ENCODE measurements at places on chromosomes 11 and 22.

GRCh38 chr22:27982106-27982505 is 63.0 kb upstream of the PITPNB start:
- no peak for DNase-seq

GRCh38 chr11:46918083-46918787 is at the start of gene LRP4:
Gene LRP4 (minus strand): TSS chr11:46918550. CDS start chr11:46918379, 171 bp downstream.
- peak; percentile 80 for DNase-seq

DNA sequence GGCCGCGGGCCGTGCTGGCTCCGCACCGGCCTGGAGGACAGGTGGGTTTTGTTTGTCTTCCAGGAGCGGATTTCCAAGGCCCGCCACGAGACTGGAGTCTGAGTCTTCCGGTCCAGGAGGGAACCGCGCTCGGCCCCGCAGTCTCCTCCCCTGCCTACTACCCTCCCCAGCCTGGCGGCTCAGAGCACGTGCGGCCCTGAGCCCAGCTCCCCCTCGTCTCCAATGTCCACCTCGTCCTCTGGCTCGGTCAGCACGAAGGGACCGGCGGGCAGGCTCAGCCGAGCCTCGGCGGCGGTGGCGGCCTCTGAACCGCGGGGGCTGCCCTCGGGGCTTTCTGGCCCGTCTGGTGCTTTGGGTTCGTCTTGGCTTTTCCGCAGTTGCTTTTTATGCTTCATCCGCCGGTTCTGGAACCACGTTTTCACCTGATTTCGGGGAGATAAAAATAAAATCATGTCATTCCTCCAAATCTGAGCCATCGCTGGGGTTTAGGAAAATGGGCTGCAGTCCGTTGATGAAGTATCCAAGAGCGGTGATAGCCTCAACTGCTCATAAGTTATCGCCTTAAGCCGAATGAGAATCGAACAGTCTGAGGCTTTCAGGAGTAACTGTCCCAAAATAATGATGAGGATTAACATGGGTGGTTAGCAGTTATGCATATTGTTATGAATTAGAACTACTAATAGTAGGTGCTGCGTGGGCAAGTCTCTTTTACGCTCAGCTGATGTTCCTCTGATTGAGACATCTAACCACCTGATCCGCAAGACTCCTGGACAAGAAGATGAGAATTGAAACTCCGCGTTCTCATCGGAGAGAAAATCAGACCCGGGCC is 4.0 kb downstream of the BSX start:
- DNase-seq, result no peak

DNA sequence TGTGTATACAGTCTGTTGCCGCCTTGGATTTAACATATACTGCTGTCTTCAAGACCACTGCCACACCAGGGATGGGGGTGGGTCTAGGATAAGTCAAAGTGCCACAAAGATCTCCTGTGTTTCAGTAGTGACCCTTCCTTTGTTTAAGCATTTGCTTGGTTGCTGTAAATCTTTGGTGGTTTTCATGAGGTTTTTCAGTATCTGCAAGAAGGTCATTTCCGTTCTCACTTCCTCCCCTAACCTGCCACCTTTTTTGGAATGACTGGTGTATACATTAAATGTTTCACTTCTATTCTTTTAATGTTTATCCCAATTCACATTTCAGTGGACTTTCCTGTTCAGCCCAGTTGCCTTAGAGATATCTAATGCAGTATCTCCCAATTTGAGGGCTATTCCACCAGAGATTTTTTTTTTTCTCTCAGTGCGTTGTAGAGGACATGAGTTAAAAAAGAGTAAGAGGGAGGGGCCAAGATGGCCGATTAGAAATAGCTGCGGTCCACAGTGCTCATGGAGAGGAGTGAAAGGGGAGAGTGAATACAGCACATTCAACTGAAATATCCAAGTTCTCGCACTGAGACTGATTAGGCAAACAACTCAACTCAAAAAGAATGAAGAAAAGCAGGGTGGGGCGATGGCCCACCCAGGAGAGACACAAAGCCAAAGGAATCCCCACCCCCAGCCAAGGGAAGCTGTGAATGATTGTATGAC is 43.2 kb downstream of the USP47 start:
- DNase-seq, result no peak

DNA sequence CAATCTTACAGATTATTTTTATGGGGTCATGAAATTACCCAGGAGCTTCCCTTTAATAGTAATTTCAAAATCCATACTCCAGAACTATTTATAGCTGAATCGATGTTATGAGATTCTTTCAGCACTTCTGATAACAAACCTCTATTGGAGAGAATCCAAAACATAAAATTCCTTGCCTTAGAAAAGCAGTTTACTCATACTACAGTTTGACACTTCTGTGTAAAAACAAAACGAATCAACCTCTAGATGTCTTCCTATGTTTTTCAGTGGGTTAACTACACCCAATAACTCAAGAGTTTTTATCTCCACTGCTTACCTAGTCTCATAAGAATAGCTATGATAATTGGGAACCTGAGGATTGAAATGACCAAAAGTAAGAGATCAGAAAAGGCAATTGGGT is 35.6 kb downstream of the KIF18A start:
- no peak for DNase-seq

- DNase-seq, result no peak
Observed at GRCh38 chr11:65069217-65069616, 10.9 kb upstream of the NAALADL1 start.

DNA sequence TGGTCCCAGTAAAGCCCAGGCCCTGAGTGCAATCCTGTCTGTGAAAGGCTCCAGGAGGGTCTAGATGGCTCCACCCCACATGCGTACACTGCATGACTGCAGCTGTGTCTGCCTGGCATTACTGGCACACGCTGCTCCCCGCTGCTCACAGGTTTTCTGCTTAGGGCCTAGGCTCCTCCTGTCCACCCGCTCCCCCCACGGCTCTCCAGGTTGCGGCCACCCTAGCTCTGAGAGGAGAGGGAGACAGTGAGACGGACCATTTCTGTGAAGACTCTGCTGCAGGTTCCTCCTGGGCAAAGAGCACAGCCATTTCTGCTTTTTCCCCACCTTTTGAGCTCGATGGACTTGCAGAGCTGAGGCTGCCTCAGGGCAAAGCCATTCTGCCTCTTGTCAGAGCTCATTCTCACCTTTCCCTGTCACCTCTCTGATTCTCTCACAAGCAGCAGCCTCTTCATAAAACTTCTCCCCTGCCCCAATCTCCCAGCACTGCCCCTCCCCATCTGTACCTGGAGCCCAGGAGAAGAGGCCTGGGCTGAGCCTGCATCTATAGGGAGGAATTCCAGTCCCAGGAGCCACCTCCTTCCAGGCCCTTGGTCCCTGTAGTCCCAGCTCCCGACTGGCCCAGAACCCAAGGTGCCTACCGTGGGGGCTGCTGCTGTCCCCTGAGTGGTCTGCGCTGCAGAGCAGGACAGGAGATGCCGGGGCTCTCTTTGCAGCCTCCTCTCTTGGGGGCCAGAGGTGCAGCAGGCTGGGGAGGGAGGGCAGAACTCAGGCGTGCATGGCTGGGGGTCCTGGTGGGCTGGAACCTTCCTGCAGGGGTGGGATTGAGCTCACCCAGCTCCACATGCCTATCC is 433.7 kb upstream of the B3GAT1 start:
- DNase-seq, result no peak

DNA sequence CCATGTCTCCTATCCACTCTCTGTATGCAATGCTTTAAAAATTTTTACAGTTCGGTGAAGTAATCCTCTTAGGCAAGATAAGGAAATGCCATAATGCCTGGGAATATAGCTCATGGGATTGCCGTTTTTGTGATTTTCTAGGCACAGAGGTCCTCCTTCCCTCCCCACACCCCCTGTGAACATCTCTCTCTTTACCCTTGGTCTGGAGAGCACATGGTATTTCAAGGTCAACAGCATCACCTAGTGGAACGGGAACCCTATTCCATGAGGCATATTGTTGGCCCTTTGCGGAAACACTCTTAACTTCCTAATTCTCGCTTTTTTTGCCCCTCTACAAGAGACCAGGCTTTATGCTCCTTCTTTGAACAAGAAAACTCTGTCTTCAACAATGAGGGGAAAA is 8.8 kb downstream of the NXPE4 start:
- DNase-seq, result no peak

GRCh38 chr11:97883086-97883485 is 1137.7 kb upstream of the CNTN5 start:
- DNase-seq, result no peak

- DNase-seq, result no peak
Observed at GRCh38 chr22:26690654-26691376, 33.4 kb downstream of the MIAT start.

DNA sequence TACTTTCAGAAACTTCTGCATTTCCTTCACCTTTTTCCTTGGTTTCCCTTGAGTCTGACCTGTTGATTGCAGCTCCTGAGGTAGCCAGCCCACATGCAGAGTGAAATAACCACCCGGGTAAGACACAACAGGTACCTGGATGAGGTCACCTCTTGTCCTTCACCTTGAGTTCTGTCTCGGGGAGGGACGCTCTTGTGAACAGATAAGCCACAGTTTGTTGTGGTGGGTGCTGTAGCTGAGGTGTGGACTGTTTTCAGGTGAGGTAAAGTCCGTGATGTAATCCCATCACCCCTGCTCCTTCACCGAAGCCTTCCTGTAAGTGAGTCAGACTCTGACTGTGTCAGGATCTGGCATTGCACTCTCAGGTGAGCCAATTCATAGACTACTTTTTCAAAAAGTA is 183.1 kb downstream of the NAV2 start:
- DNase-seq, result no peak

- DNase-seq, result no peak
Observed at GRCh38 chr11:10637731-10638151, 55.8 kb downstream of the IRAG1 start.

DNA sequence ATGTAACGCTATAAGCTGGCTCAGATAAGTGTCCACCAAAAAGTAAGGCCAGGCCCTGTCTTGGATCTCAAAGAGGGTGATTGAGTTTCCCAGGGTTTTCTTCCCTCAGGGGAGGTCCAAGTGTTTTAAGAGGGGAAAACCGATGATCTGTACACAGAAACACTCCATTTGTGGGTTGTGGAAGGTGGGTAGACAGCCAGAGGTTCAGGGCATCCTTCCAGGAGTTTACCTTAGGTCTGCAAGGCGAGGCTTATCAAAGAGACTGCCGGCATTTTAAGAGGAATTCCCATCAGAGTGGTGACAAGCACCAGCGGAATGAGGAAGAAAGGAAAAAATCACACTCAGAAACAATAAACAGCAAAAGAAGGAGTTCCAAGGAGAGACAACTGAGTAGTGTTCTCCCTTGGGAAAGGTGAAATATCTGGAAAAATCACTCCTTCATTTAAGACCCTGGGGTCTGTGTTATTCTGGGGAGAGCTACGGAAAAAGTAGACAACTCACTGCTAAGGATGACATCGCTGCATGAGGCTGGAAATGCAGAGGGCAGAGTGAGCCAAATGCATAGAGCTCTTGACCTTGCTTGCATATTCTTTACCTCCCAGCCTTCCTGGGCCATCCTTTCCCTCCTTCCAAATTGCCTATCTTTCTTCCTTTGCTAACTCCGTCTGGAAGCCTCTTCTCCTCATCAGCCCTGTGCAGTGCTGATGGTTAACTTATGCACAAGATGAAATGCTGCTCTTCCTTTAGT is 22.1 kb upstream of the MMP7 start:
- DNase-seq, result no peak

GRCh38 chr22:38715176-38715764 is 9.5 kb downstream of the GTPBP1 start:
- no peak for DNase-seq

- DNase-seq, result peak; percentile 96
Observed at GRCh38 chr22:23520863-23521440, 59.1 kb downstream of the IGLL1 start.

DNA sequence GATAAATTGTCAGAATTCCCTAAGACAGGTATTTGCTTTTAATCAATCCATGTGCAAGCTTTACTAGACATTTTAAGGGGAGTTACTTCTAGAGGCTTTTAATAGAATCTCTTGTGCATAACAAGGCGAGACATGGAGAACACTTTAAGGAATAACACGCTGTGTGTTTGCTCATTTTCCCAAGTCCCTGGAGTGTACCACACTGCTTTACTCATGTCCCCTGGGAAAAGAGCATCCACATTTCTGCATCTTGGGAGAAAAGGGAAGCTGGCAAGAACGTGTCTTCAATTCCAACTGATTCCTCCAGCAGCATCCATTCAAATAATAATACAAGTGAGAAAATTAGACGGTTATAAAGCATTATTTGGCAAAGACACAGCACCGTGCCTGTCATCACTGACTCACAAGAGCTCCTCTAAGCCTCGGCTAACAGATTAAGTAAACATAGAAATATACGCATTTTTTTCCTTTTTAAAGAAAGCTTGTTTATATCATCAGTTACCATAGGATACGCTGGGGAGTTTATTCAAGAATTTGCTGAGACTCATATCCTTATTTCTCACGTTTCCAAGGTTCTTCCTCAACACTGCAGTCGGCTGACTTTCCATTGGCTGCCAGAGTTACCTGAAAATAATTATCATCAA is 121.5 kb downstream of the CD44 start:
- no peak for DNase-seq

- DNase-seq, result no peak
Observed at GRCh38 chr22:38572065-38572464, 2.1 kb upstream of the DMC1 start.

DNA sequence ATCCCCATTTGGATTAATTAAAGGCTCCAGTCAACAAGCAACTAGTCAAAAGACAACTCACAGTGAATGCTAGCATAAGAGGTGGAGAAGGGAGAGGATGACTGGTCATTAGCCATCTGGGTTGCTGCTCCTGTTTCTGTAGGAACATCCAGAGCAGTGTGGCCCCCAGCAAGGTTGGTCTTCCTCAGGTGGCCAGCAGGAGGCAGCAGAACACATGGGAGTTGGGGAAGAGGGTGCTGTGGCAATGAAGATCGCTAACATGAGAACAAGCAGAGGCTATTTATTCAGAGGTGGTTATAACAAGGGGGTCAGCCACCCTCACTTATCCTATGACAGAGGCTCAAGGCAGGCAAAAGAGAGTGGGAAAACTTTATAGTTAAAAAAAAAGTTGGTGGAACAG is 21.3 kb downstream of the IZUMO1R start:
- no peak for DNase-seq

GRCh38 chr11:73333640-73334383 is 25.7 kb downstream of the ARHGEF17 start:
- no peak for DNase-seq

- peak; percentile 36 for DNase-seq
Observed at GRCh38 chr11:12235947-12236743, 125.8 kb downstream of the MICAL2 start.

- no peak for DNase-seq
Observed at GRCh38 chr11:83282084-83282716, 4.0 kb downstream of the CCDC90B start.

- peak; percentile 33 for DNase-seq
Observed at GRCh38 chr11:134644476-134645456, 232.7 kb upstream of the B3GAT1 start.

DNA sequence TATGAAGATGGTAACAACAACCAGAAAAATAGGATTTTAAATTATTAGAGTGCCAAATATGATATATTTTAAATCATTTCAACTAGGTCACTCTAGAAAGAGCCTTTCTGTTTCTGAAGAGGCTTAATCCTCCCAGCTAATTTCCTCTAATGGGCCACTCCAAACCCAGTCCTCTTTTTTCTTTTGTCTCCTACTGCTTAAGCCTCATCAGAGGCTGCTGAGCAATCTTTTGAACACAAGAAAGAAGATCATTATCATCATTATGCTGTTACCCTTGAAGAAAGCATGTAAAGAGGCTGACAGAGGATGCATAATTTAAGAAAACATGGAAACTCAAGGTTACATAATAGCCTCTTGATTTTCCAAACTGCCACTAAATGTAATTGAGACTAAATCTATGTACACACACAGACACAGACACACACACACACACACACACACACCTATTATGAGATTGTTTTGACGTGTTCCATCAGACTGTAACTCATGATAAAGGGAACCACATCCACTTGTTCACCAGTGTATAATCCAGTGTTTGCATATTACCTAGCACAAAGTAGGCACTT is 519.6 kb downstream of the METTL15 start:
- DNase-seq, result no peak

- no peak for DNase-seq
Observed at GRCh38 chr11:35151683-35152280, 12.8 kb downstream of the CD44 start.
